COLO829 (cell line): ENCODE measurements at places on chromosomes 16 and 17.

DNA sequence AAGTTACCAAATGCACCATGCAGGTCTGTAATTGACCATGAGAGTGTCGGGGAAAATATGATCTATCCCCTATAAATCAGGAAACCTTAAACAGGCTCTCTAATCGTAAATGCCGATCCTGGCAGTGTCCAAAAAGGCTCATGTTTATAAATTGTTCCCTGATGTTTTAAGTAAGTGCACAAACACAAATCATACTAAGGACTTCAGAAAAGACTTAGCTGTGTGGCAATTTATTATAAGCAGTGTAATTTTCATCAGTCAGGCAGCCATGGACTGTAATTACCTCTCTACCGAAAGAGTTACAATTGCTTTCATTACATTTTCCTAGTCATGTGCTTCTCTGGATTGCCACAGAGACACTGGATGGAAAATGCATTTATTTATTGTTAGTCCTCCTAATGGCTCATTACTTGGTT, 73.4 kb upstream of the COX10 start:
- DNase-seq = no peak

GRCh38 chr16:3536271-3536731, 35.5 kb downstream of the CLUAP1 start:
- DNase-seq = no peak

GRCh38 chr17:7147772-7148171, 31.4 kb downstream of the ASGR1 start:
- DNase-seq = no peak

GRCh38 chr17:69170377-69170776, 28.7 kb upstream of the ABCA6 start:
- no peak for DNase-seq

- no peak for DNase-seq
Observed at GRCh38 chr17:10821054-10821453, 16.8 kb downstream of the PIRT start.

DNA sequence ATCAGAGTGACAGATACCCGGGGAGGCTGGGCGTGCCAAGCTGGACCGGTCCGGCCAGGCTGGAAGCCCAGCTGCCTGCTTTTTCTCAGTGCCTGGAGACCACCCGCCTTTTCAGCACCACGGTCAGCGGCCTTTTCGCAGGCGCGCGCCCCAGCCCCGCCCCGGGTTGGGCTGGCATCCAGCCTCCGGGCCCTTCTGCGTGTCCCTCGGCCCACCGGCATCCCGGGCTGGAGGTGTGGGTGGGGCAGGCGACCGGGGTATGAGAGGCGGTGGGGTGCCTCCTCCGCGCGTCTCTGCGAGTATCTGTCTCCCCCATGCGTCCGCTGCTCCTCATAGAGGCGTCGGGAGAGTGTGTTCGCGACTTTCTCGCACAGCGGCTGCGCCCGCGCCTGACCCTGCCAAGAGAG, 102.5 kb downstream of the MRM1 start:
- DNase-seq = peak; percentile 56

- no peak for DNase-seq
Observed at GRCh38 chr16:13611596-13611995, 308.4 kb upstream of the ERCC4 start.

DNA sequence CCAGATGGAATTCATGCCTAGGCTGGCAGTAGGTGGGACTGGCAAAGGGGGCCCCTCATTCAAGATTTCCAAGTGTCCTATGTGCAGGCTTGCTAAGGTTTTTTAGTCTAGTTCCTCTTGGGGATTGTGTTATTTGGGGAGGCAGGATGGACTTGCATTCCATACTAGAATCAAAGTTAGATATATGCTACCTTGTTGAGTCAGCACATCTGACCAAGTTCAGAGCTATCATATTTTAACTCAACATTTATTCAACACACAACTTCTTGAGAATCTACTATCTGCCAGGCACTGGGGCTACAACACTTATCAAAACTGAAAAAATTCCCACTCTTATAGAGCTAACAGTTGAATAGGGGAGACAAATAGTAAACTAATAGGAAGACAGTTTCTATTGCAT, 6.7 kb downstream of the GP2 start:
- DNase-seq = no peak

DNA sequence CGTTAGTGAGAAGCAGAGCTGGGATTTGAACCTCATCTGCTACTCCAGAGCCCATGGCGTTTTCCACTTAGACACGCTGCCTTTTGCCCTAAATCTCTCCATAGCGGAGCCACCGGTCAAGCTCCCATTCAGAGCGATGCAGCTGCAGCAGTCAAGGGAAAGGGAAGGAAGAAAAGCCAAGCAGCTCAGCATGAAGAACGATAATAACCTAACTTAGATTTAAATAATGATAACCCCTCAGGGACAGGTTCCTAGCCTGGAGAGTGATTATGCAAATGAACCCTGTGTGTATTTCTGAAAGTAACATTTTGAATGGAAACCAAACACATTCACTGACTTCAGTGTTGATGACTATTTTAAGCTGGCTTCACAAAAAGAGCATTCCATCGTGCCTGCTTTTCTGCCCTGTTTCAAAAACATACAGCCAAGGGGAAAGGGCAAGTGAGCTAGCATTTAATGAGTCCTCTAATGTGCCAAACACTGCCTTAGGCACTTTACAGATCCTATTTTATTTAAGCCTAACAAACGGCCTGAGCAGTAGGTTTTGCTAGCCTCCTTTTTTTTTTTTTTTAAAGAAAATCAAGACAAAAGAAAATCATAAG, 798.3 kb downstream of the CDH8 start:
- DNase-seq = no peak

GRCh38 chr17:41486809-41487530, 2.7 kb downstream of the KRT36 start:
- DNase-seq = no peak

- no peak for DNase-seq
Observed at GRCh38 chr16:85627089-85627488, 14.0 kb downstream of the GSE1 start.

- no peak for DNase-seq
Observed at GRCh38 chr17:588519-588918, 126.1 kb downstream of the VPS53 start.

DNA sequence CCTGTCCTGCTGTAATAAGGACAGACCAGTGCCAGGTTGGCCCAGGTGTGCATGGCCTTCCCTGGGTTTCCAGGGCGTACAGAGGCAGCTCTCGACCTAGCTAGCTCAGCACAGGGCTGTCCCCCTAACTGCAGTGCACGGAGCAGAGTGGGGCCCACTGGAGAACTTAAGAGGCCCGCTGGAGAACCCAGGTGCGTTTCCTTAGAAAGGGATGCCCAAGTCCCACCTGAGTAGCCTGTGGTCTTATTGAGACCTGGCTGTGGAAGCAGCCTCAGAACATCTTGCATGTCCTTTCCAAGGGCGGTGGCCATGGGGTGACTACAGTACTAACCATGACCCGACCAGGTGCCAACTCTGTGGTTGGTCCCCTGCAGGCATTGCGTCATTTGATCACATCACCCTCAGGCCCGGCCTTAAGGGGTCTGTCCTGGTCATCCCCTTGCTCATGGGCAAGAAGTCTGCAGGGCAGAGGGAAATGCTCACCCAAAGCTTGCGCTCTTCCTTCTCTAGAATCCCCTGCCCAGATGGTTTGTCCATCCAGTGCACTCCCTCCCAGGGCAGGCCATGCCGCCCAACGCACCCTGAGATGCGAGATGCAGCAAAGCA, 3.3 kb upstream of the CCNF start:
- no peak for DNase-seq

DNA sequence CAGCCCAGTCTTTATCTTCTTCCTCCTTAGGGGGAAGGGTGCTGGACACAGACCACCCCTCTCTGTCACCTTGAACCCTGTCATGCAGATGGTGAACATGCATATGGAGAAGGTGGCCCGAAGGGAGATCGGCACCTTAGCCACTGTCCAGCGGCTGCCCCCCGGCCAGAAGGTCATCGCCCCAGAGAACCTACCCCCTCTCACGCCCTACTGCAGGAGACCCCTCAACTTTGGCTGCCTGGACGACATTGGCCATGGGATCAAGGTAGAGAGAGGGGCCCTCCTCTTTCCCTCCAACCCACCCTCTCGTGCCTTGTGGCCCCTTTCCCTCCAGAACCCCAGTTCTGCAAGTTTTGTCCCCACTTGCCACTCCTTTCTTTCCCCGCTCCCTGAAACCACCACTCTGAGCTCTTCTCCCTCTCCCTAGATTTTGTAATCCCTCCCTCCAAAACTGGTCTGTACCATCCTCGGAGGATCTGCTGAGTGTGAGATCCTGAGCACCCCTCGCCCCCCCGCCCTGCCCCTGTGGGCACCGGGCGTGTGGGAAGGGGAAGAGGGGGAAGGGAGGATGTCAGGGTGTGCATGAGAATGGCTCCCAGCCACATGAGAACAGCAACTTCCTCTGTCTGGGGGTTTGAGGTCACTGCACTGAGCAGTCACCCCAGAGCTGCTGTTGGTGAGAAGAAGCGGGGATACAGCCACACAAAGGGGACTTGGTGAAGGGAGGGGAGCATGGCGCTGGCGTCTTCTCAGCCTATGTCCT, 7.3 kb downstream of the ABI3 start:
- DNase-seq = no peak

DNA sequence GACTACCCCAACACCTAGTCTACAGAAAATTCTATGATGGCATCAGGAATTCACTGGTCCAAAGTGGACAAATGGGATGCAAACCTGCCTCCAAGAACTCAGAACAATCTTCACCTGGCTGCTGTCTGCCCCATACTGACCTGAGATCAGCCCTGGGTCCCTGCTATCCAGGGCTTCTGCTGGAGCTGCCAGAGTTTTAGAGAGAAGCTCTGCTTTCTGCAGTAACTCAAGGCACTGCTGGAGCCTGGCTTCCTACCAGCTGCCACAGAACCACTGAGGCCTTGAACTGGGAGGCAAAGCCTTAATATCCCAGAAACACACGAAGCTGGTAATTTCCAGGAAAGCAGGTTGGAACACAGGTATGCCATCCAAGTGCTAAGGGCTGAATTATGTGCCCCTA, 7.5 kb downstream of the TMEM170A start:
- no peak for DNase-seq

DNA sequence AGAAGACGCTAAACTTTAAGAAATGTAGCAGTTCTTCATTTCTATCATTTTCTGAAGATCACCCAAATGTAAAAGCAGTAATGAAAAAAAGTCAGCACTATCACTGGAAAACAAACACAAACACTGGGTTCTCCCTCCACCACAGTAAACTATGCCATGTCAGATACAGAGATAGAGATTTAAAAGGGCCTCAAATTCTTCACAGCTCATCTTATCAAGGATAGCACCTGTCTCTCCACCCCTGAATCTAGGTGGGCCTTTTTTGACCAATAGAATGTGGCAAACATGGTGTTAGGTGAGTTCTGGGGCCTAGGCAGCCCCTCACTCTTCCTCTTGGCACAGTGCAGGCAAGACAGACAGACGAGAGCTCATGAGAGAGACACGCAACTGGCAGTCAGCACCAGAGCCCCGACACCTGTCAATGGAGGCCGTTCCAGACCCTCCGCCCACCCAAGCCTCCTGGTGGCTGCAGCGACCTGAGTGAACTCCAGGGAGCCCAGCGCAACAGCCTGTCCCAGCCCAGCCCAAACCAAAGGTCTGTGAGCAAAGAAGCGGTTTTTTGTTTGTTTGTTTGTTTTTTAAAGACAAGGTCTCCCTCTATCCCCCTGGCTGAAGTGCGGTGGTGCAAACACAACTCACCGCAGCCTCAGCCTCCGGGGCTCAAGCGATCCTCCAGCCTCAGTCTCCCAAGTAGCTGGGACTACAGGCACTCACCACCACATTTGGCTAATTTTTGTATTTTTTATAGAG, 79.8 kb downstream of the TBC1D16 start:
- DNase-seq = no peak

DNA sequence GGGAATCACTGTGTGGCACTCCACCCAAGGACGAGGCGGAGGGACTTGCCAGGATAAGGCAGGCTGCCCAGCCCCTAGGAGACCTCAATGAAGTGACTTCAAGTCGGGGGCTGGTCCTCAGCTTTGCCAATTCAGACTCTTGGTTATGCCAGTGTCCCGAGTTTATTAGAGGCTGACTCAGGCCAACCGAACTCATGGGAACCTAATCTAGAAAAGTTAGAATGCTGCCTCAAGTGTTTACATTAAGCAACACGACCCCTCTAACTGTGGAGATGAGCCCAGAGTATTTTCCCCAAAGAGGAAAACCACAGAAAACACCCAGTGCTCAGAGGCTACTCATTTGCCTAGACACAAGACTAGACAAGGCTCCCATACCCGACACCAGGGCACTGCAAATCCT, 1.1 kb upstream of the TEKT3 start:
- no peak for DNase-seq

DNA sequence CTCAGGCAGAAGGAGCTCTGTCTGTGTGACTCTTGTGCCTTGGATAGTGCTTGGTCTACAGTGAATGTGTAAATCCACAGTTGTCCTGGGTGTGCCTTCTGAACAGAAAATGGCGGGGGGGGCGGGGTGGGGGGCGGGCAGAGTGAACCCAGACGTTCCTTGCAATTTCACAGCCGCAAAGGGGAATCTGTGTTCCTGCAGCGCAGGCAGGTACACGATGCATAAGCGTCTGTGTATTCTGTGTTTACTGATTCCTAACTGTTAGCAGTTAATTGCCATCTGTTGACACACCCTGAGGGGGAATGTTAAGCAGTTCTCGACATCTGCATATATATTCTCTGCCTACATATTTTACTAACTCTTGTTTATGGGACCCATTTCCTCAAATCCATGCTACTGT, 123.5 kb upstream of the ZFHX3 start:
- no peak for DNase-seq

DNA sequence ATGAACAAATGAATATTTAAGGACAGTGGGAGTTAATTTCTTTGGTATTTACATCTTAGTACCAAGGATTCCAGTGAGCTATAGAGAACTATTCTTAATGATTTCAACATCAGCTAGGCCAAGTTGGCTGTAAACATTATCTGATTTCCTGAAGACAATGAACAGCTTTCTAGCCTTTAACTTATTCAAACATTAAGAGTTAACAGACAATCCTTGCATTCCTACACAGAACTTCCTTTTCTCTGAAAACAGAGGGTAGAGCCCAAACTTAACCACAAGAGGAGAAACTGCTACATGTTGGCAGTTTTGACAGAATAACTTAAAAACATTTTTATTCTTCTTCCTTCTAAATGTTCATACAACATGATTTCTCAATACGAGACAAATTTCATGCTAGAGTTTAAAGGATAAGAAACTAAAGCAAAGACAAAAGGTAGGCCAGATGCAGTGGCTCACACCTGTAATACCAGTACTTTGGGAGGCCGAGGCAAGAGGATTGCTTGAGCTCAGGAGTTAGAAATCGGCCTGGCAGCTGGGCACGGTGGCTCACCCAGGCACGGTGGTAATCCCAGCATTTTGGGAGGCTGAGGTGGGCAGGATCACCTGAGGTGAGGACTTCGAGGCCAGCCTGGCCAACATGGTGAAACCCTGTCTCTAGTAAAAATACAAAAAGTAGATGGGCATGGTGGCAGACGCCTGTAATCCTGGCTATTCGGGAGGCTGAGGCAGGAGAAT, 4.4 kb downstream of the CRLF3 start:
- DNase-seq = no peak
